Effector memory CD8-positive, alpha-beta T cell (primary cell): ENCODE measurements at places on chromosomes 3 and 15.

DNA sequence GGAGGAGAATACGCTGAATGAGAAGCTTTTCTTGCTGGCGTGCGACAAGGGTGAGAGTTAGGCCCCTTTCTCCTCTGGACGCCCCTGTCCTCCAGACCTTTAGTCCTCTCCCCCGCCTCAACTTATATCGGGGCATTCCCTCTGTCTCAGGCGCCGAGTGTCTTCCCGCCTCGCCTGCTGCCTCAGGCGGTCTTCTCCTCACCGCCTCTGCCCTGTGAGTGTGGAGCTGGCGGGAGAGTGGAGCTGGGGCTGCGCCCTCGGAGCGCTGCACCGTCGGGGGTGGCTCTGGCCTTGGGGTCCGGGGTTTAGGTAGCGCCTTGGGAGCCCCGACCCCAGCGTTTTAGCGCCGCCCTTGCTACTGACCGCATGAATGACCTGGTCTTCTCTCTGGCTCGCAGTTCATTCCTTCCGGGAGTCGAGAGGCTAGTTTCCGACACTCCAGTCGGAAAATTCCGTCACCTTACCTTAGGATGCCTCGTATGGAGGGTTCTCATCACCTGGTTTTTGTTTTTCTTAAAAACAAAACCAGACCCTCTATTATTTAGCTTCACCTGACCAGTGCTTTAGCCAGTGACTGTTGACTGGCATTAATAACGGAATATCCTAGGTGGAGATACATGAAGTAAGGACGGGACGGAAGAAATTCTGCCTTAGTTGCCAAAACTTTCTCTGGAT, 985 bp downstream of the TRPC1 start:
- DNase-seq, result no peak

- no peak for DNase-seq
Observed at GRCh38 chr3:88149101-88149508, 654 bp upstream of the C3orf38 start.

GRCh38 chr15:76338486-76339304, 2.1 kb downstream of the ISL2 start:
- DNase-seq, result no peak

GRCh38 chr15:58518626-58519025, 86.8 kb downstream of the LIPC start:
- peak; percentile 8 for DNase-seq

DNA sequence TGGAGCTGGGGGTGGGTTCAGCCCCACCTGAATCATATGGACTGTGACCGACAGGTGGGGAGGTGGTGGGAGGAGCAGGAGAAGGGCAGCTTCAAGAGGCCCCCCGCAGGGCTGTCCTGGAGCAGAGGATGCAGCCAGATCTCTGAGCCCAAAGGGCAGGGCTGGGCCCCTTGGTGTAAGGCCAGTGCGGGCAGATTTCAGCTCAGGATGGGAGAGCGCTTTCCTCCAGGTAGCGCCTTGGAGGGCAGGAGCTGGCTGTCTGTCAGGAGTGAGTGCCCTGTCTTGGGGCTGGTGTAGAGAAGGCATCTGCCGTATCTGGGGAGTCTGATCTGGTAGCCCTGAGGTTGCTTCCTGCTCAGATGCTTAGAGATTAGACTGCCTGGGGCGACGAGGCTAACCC, 7.3 kb downstream of the TMEM43 start:
- no peak for DNase-seq

DNA sequence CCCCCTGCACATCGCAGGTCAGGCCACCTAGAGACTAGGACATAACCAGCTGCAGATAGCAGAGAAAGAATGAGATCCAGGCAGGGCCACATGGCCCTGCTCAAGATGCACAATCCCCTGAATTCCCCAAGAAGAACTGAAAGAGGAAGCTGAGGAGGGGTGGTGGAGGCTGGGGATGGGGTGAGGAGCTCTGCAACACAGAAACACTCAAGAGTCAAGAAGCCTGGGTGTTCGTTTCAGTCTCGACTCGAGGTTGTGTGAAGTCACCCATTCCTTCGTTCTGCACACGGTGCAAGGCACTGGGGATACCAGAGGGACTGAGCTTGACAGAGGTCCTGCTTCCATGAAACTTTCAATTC, 62.0 kb downstream of the TLE3 start:
- no peak for DNase-seq

DNA sequence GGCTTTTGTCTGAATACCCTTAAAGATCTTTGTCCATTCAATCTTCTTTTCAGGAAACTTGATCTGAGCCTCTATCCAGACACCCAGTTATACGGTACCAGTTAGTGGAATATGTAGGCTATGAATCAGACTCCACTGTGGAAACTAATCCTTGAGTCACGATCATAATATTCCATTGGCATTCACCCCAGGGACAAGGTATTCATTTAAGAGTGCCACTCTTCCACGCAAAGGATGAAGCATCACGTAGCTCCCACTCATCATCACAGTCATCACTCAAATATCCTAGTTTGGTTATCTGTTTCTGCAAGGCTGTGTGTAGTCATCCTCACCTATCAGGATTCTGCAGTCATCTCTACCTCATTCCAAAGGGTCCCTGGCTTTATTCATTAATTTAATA, 85.6 kb downstream of the NEDD4 start:
- no peak for DNase-seq

GRCh38 chr15:81332326-81332725, 8.4 kb upstream of the STARD5 start:
- no peak for DNase-seq

- DNase-seq, result no peak
Observed at GRCh38 chr3:89584398-89584797, 477.0 kb downstream of the EPHA3 start.

- no peak for DNase-seq
Observed at GRCh38 chr15:79370716-79371115, 59.8 kb downstream of the TMED3 start.

DNA sequence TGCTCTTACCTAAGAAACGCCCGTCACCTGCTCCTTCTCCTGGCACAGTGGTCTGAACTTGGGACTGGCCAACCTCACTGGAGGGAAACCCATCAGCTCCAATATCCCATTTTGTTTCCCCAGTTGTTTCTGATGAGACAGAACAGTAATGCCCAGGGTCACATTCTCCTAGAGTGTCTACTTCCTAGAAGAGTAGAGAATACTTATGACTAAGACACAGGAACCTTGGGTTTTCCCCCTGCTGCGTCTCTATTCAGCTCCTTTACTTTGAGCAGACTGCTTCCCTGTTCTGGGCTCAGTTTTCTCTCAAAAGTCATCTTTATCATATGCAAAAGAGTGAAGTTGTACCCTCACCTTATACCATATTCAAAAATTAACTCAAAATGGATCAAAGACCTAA, 79.4 kb downstream of the POLR2M start:
- DNase-seq, result no peak

GRCh38 chr15:33191591-33191990, 2.9 kb downstream of the FMN1 start:
- DNase-seq, result no peak

- DNase-seq, result no peak
Observed at GRCh38 chr15:28890711-28891495, 5.1 kb downstream of the APBA2 start.

DNA sequence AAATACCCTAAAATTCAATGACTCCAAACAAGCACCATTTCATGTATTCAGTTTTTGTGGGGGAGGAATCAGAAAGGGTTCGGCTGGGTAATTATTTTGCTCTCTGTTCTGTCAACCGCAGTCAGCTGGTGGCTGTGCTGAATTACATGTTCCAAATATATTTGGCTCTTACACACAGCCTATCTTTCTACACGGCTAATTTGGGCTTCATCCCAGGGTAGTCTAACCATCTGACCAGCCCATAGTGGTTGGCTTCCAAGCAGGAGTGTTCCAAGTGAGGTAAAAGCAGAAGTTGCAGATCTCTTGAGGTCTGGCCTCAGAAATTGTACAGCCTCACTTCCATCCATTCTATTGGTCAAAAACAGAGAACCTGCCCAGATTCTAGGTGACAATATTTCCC, 760.8 kb upstream of the SEMA6D start:
- no peak for DNase-seq

GRCh38 chr3:190519886-190520285, 6.0 kb downstream of the IL1RAP start:
- DNase-seq, result no peak

- no peak for DNase-seq
Observed at GRCh38 chr3:10672422-10672821, 143.6 kb upstream of the SLC6A11 start.

DNA sequence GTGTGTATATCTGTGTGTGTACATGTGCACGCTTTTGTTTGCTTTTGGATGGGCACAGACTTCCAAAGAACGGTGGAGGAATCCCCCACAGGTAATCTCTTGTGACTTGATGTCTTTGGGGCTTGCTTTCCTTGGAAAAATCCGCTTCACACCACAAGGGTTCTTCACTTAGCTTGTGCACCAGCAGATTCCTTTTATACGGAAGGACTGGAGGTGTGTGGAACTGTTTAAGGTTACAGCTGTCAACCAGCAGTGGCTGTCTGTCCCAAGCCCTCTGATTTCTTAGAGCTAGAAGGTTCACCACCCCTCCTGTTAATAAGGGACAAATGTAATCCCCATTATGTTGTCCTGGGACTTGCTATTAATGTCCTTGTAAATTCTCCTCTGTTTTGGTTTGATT, 193.5 kb downstream of the ITPR1 start:
- DNase-seq, result no peak

- no peak for DNase-seq
Observed at GRCh38 chr3:55676643-55677042, 189.5 kb upstream of the WNT5A start.

DNA sequence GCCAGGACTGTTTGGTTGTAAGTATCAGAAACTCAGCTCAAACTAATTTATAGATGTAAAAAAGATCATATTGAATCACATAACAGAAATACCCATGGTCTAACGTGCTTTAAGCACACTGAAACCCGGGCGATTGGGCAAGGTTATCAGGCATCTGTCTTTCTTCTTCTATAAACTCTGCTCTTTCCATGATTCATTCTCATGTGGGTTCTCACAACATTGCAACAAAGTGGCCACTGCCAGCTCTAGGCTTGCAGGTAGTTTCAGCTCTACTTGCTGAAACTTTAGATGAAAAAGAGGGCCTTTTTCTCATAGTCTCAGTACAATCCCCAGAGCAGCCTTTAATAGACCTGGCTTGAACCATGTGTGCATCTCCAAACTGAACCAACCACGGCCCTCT, 456.1 kb downstream of the MFSD1 start:
- no peak for DNase-seq

DNA sequence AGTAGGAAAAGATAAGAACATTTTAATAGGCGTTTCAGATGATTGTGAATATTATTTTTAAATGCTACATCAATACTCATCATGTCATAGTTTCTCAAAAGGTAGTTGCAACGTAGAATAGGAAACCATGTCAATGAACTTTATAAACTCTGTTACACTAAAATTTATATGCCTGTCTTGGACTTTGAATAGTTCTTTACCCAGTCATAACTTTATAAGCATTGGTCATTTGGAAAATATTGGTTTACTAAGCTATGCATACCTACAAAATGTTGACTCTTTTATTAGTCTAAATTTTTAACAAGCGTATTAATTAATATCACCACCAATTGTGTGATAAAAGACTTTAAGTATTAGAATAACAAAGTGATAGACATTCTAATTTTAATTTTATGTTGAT, 293.5 kb downstream of the CGGBP1 start:
- no peak for DNase-seq

GRCh38 chr3:36540888-36541518, 160.7 kb downstream of the STAC start:
- DNase-seq, result no peak

- peak; percentile 79 for DNase-seq
Observed at GRCh38 chr3:20039765-20040547, at the start of gene KAT2B. Gene KAT2B, plus strand, starts transcription at chr3:20040446. Its CDS starts 32 bp downstream, at chr3:20040478.

DNA sequence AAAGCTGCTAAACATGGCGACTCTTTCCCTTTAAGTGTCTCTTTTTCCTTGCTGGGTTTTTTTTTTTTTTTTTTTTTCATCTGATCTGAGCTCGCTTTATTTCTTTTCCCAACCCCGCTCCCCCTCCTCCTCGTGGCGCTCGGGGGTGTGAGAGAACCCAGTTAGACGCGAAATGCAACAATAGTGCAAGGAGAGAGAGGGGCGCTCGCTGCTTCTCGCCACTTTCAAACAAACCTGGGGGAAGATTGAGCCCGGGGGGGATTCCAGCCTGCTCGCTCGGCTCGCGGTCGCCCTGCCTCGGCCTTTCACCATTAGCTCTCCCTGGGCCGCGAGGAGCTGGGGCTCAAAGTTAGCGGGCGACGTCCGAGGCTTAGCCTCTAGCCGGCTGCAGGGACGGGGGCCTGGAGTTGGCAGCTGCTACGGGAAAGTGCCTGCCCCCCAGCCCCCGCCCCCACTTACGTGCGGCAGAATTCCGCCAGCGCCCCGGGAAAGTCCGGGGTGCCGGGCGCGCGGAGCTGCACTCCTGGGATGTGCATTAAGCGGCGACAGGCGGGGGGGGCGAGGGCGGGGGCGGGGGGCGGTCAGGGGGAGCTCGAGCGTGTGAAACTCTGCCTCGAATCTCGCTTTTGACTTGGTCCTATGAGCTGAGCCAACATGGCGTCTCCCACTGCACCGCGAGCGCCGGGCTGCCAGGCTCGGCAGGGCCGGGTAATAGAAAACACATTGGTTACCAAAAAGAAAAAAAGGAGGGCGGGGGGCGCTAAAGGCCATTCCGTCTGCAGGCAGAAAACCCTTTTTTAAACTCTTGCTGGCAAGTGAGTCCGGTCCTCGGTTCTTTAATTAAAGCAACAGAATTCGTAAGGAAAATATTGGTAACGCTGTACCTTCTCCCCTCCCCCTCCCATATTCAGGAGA, 10.4 kb downstream of the NR2F2 start:
- DNase-seq, result no peak

DNA sequence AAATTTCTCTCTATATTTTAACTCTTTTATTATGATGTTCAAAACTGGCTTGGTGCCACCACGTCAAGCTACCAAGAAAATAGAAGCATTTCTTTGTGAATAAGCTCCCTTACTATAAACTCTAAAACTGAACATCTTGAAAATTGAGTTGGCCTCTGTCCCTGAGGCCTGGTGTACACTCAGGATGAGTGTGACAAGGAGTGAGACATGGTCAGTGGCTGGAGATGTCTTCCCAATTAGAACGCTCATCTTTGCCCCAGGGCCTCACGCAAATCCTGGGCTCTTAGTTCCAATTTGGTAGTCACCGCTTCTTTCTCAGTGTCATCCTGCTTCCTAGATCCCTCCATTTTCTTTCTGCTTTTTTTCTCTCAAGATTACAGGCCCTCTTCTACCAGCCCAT, 26.2 kb downstream of the SLC2A2 start:
- DNase-seq, result no peak
